ENCODE measurements at places on chromosomes 13 and 19.

GRCh38 chr13:23799945-23800344 is 89.3 kb downstream of the MIPEP start:
- no peak overlapping the region for H3K4me3 ChIP-seq
- no peak overlapping the region for H3K27ac ChIP-seq
- H3K36me3 ChIP-seq = peaks cover 20% of the 10 kb centered on the region
- peaks cover 18% of the 10 kb centered on the region for H3K4me1 ChIP-seq

DNA sequence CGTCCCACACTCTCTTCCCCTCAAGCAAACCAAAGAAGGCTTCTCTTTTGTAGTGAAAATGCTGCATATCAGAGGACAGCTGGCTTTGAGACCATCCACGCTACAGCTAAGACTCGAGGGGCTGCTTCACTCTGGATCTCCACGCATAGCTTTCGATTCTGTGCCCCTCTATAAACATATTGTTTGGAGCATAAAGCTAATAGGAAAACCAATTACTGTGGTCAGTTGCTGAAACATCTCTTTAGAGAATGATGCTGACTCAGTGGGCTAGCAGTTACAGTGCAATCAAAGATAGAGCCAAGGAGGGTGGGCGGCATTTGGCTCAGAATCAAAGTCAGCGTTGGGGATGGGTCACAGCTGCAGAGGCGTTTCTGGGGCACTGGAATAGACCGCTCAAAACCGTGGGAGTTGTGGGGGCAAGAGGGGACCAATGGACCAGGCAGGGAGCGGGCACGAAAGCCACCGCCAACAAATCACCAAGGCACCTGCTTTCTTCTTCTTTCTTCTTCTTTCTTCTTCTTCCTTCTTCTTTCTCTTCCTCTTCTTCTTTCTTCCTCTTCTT is 76.7 kb downstream of the RASL11A start:
- no peak overlapping the region for H3K4me3 ChIP-seq
- peaks cover 43% of the 10 kb centered on the region for H3K27me3 ChIP-seq
- peaks cover 5% of the 10 kb centered on the region for H3K36me3 ChIP-seq
- no peak for DNase-seq
- no peak overlapping the region for H3K27ac ChIP-seq
- H3K4me1 ChIP-seq = peaks cover 10% of the 10 kb centered on the region

DNA sequence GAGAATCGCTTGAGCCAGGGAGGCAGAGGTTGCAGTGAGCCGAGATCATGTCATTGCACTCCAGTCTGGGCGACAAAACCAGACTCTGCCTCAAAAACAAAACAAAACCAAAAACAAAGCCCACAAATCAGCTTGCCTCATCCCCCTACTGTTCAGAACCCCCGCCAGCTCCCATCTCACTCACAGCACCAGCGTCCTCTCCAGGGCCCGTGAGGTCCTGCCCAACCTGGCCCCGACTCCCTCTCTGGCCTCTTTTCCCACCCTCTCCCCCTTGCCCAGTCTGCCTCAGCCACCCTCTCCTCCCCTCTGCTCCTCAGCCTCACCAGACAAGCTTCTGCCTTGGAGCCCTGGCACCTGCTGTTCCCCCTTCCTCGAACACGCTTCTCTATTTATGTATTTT is 3.8 kb downstream of the SLC8A2 start:
- DNase-seq = no peak
- peaks cover 43% of the 10 kb centered on the region for H3K27me3 ChIP-seq
- H3K4me1 ChIP-seq = peaks cover 11% of the 10 kb centered on the region
- H3K36me3 ChIP-seq = no peaks in the 10 kb centered on the region

DNA sequence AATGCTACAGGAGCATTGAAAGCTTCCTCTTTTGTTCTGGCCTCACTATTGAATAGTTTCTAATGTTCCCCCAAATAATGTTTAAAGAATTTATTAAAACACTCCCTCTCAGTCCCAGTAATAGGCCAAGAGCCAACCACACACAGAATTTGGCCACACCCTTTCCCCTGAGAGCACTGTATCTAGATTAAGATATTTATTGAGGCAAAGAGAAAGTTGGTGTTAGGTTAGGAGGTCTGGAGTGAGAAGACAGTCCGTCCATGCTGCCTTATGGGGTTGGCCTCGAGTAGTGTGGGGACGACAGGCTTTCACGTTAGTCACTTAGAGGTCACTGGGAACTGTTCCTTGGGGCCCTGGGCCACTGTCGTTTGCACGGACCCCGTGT is 122.9 kb upstream of the RNF113B start:
- no peak for DNase-seq
- peaks cover 69% of the 10 kb centered on the region for H3K4me1 ChIP-seq
- H3K36me3 ChIP-seq = peaks cover 15% of the 10 kb centered on the region
- H3K4me3 ChIP-seq = no peak overlapping the region

DNA sequence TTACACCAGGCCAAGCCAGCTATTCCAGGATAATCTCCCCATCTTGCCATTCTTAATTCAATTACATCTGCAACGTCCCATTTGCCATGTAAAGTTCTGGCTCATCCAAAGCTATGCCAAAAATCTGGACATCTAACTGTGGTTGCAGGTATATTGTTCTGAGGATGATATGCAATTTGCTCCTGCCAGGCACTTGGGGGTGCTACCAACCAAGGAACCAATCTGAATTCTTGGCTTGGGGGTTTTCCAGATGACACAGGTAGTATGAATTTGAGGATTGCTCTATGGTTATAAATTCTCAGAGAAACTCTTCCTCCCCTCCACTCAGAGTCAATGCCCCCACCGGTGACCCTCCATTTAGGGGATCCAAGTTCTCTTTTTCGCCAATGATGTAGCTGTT is 33.0 kb downstream of the CRYL1 start:
- no peaks in the 10 kb centered on the region for H3K27me3 ChIP-seq
- peak; percentile 31 for DNase-seq
- H3K4me3 ChIP-seq = no peak overlapping the region
- no peaks in the 10 kb centered on the region for H3K36me3 ChIP-seq

GRCh38 chr19:6100284-6100915 is 9.9 kb downstream of the RFX2 start:
- H3K27ac ChIP-seq = no peak overlapping the region
- H3K4me1 ChIP-seq = peaks cover 57% of the 10 kb centered on the region
- no peak for DNase-seq
- no peaks in the 10 kb centered on the region for H3K27me3 ChIP-seq
- no peak overlapping the region for H3K4me3 ChIP-seq

- no peak overlapping the region for H3K27ac ChIP-seq
- H3K36me3 ChIP-seq = no peaks in the 10 kb centered on the region
- H3K4me1 ChIP-seq = peaks cover 8% of the 10 kb centered on the region
- DNase-seq = no peak
- H3K4me3 ChIP-seq = no peak overlapping the region
Measured at GRCh38 chr13:49419276-49419675, 24.6 kb downstream of the CAB39L start.

DNA sequence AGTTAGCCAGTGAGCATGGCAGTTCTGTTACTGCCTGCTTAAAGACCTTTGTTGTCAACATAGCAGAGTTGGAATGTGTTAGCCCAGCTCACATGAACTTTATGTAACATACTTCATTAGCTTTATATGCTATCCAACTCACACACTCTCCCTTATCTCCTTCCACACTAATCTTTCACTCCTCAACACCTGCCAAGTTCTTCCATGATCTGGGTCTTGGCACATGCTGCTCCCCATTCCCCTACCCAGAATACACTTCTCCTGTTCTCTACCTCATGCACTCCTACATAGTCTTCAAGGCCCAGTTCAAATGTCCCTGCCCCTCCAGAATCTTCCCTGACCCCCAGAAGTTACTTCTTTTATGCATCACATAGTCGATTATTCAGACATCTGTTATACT is 179.3 kb downstream of the KATNAL1 start:
- H3K36me3 ChIP-seq = no peaks in the 10 kb centered on the region
- no peak overlapping the region for H3K27ac ChIP-seq
- peaks cover 58% of the 10 kb centered on the region for H3K4me1 ChIP-seq
- DNase-seq = no peak
- no peaks in the 10 kb centered on the region for H3K27me3 ChIP-seq

GRCh38 chr13:97786510-97786909 is 167.0 kb upstream of the IPO5 start:
- no peak overlapping the region for H3K4me3 ChIP-seq
- H3K27ac ChIP-seq = no peak overlapping the region
- H3K36me3 ChIP-seq = no peaks in the 10 kb centered on the region
- DNase-seq = no peak

Measured in HFFc6 (cell line).